Uterus (tissue), 4 donors: ENCODE measurements at places on chromosomes 7 and 10. TPM values are rescaled to one million over a fixed set of nuclear protein-coding genes. Genes with fewer than 3 reads are reported as not detected.

The SLC39A12 gene
- not detected for total RNA-seq

The CNPY1 gene
- total RNA-seq: not detected

DNA sequence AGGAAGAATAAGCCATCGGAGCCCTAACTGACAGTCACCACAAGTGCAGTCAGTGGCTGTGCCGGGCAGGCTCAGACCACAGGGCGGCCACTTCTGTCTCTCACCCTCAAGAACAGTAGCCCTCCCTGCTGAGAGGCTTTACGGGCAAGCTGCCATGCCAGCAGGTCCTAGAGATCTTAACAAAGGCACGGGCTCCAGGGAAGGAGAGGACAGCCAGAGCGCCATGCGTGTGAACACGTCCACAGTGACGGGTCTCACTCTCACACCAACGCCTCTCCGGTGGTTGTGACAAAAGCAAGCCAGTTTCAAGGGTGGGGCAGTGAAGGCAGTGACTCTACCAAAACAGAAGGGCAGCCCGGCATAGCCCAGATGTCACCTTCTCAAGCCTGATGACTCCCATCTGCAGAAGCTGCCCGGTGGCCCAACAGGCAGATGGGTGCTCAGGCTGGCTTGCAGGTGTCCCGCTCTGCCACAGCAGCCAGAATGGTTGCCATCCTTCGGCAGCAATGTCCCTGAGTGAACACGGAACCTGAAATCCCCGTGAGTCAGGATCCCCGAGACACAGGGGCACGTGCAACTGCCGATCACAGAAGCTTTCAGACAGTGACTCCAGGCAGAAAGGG is 102.0 kb downstream of the FAM53B start:
- H3K4me1 ChIP-seq: peaks cover 15% of the 10 kb centered on the region
- no peaks in the 10 kb centered on the region for H3K36me3 ChIP-seq
- no peak for DNase-seq
- no peak overlapping the region for H3K4me3 ChIP-seq
- peak overlapping the region; percentile 52 for H3K27ac ChIP-seq
- no peaks in the 10 kb centered on the region for H3K27me3 ChIP-seq

GRCh38 chr7:1651031-1651446 is 19.0 kb upstream of the ELFN1 start:
- no peak overlapping the region for H3K4me3 ChIP-seq
- H3K27me3 ChIP-seq: no peaks in the 10 kb centered on the region
- no peak overlapping the region for H3K27ac ChIP-seq
- H3K36me3 ChIP-seq: no peaks in the 10 kb centered on the region
- H3K4me1 ChIP-seq: peaks cover 16% of the 10 kb centered on the region
- no peak for DNase-seq

- no peak for DNase-seq
- no peaks in the 10 kb centered on the region for H3K27me3 ChIP-seq
- H3K4me1 ChIP-seq: no peaks in the 10 kb centered on the region
- no peak overlapping the region for H3K4me3 ChIP-seq
Observed at GRCh38 chr10:6669269-6669859, 89.3 kb upstream of the PRKCQ start.
